H4 (cell line): ENCODE measurements at places on chromosomes 5 and 9. TPM values are rescaled to one million over a fixed set of nuclear protein-coding genes. Genes with fewer than 3 reads are reported as not detected.
A peak's percentile ranks its signal among the peaks of the same experiment; 100 is the strongest.

DNA sequence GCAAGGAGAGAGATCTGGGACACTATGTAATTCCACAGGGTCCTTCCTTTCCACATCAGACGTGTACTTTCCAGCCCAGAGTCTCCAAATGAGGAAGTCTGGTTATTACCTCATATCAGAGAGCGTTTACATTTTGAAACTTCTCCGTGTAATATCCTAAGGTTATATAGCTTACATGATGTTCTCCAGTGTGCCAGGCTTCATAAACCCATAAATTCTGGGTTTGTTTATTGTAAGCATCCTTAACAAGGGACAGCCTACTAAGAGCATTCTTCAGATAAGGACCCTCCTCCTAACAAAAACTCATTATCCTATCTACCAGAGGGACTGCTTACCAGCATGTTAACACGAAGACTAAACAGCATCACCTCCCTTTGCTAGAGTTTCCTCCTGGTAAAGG lies 17.9 kb downstream of the SRFBP1 start:
- DNase-seq = peak; percentile 23

GRCh38 chr9:11892401-11892800 lies 800.8 kb upstream of the TYRP1 start:
- DNase-seq = no peak

DNA sequence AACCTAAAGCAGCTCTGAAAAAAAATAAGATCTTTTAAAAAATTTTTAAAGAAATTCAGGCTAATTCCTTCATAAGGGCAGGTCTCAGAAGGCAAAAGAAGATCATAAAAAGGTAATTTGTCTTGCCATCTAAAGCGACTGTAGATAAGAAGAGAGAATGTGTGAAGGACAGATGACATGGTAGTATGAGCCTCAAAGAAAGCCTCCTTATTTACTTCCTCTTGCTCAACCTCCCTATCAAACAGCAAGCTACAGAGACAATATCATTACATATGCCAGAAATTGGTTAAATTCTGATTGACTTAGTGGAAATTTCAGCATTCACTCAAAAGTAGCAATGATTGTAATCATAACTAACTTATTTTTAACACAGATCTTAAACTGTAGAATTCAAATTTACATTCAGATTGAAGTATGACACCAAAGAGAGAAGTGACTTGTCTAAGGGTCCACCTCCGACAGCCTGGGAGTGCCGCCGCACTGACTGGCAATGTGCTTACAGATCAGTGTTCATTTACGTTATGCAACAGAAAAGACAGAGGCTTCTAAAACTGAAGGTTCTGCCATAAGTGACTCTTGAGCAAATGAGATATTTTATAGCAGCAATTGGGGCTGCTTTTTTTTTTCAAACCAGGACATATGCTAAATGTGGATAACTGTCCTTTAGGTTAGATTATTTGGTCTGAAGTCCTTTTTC lies 132.0 kb downstream of the CEMIP2 start:
- DNase-seq = no peak

Gene SPINK7
- not detected in 2 replicates for total RNA-seq

DNA sequence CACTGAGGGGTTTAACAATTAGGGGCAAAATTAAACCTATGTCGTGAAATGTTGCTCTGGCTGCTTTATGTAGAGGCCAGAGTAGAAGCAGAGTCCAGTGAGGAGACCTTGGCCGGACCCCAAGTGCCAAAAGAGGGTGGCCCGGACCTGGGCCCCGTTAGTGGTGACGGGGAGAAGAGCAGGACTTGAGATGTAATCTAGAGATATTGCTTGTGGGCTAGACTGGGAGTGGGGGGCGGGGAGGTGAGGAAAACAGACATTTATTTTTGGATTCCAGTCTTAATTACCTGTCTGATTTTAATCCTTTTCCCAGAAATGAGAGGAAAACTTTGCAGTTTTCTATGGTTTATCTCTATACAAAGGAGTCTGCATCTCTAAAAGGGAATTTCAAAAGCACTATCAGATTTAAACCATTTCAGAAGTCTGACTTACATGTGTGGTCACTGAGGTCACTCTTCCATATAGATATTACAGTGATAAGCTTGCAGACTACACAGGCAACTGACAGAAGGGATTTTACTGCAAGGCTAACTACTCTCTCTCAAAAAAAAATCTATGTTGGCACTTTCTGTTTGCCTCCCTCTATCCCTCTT lies 108.1 kb downstream of the MED27 start:
- DNase-seq = no peak

Gene OR13C4
- not detected in 2 replicates for total RNA-seq

Gene FGF1
- 3.1 and 3.2 TPM in 2 replicates for total RNA-seq

DNA sequence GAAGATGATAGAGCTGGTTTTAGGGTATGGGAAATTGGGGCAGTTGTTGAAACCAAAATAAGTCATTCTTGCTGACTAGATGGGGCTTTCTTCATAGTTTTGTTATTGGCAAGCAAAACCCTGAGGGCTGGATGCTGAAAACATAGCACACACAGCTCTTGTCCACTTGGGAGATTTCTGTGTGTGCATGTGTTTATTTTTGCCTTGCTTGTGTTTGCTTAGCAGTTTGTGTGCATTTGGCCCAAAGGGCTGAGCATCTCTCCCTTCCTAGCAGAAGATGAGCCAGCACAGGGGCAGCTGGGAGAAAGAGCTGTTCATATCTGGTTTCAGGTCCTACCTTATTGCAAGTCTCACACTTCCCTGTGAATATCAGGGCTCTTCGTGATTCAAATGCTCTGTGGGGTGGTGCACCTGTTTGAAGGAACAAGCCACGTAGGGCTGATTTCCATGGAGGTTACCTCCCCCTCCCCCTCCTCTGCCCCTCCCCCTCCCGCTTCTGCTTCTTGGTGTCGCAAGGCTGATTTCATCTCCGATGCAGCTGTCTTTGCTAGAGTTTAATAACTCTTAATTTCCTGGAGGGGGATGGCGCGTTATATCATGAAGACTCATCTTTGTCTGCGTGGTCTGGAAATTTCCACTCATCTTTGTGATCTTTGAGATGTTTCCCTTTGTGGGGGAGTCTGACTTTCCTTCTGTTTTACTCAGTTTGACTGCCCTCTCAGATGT lies 296.5 kb downstream of the ARHGAP26 start:
- DNase-seq = no peak

Gene CCNI2
- not detected in 2 replicates for total RNA-seq

GRCh38 chr5:991472-992267 lies 16.9 kb upstream of the NKD2 start:
- no peak for DNase-seq

DNA sequence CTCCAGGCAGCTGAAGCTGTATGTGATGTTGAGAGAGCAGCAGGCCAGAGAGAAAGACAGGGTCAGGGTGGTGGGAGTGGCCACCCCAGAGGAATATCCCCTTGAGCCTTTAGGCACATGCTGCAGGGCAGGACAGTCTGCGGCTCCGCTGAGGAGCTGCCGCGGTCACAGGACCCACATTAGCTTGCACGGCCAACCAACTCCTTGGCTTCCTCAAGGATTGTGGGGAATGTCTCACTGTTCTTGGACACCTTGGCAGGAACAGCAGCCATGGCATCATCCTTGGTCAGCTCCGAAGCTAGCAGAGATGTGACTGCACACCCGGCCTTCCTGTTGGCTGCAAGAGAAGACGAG lies 27.8 kb downstream of the PCDHGC5 start:
- no peak for DNase-seq

- no peak for DNase-seq
These were observed 123.9 kb upstream of the ADAMTSL1 start for GRCh38 chr9:18350036-18350435.

- no peak for DNase-seq
These were observed 180.8 kb downstream of the GAS1 start for GRCh38 chr9:86766511-86766910.

Gene MLANA
- total RNA-seq = not detected in 2 replicates
